ENCODE measurements at places on chromosomes 3 and 15. TPM values are rescaled to one million over a fixed set of nuclear protein-coding genes. Genes with fewer than 3 reads are reported as not detected.
A peak's percentile ranks its signal among the peaks of the same experiment; 100 is the strongest.

The CAMK1 gene
- total RNA-seq: 45.7 TPM

The TMIE gene
- total RNA-seq: 0.90 TPM

The GOLGA6B gene
- not detected for total RNA-seq

- H3K4me3 ChIP-seq: no peak overlapping the region
- no peak for DNase-seq
- peaks cover 5% of the 10 kb centered on the region for H3K27me3 ChIP-seq
- H3K27ac ChIP-seq: no peak overlapping the region
Measured at GRCh38 chr3:149258298-149258697, 36.7 kb upstream of the CP start.

DNA sequence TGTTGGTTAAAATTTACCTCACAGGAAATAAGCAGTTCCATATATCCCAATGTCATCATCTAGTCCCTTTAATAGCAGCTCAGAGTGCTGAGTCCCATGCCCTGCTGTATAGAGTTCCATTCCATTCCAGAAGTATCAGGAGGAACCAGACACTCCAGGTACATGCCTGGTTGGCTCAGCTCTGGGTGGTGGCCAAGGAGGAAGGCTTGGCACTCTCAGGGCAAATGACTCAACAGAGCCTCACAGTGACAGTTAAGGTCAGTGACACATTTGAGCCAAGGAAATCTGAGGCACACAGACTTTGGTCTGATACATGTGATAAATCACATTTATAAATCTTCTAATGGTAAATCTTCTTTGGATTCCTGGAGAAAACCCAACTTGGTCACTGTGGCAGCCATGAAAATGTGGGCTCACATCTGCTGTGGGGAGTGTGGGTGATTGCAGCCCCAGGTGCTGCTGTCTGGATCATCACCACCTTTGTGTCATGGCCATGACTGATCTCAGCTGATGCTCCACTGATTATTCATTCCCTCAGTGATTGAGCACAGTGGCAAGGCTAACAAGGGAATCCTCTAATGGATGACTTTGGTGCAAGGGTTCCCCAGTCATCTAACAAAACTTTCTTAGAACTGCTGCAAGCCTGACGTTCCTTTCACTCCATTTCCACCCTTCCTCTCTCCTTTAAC is 9.3 kb downstream of the HHLA2 start:
- H3K36me3 ChIP-seq: peaks cover 2% of the 10 kb centered on the region
- peaks cover 36% of the 10 kb centered on the region for H3K4me1 ChIP-seq
- H3K4me3 ChIP-seq: no peak overlapping the region
- peak; percentile 31 for DNase-seq
- no peaks in the 10 kb centered on the region for H3K27me3 ChIP-seq
- H3K27ac ChIP-seq: no peak overlapping the region

GRCh38 chr3:138862531-138862923 is 27.8 kb upstream of the PIK3CB start:
- no peaks in the 10 kb centered on the region for H3K36me3 ChIP-seq
- DNase-seq: no peak
- H3K27me3 ChIP-seq: no peaks in the 10 kb centered on the region
- H3K27ac ChIP-seq: no peak overlapping the region
- H3K4me1 ChIP-seq: no peaks in the 10 kb centered on the region
- H3K4me3 ChIP-seq: no peak overlapping the region

- no peaks in the 10 kb centered on the region for H3K4me1 ChIP-seq
- H3K27me3 ChIP-seq: no peaks in the 10 kb centered on the region
- H3K4me3 ChIP-seq: no peak overlapping the region
- H3K36me3 ChIP-seq: no peaks in the 10 kb centered on the region
Measured at GRCh38 chr3:26438325-26438940, 184.1 kb upstream of the LRRC3B start.

All from activated CD8-positive, alpha-beta T cell treated with anti-CD3 and anti-CD28 coated beads for 36 hours (primary cell).